ENCODE measurements at places on chromosomes 3 and 15.
A peak's percentile ranks its signal among the peaks of the same experiment; 100 is the strongest.

GRCh38 chr3:179324270-179324754 lies 1.5 kb downstream of the ZNF639 start:
- DNase-seq, result peak; percentile 37

GRCh38 chr3:44125246-44125645 lies 116.4 kb upstream of the TOPAZ1 start:
- no peak for DNase-seq

DNA sequence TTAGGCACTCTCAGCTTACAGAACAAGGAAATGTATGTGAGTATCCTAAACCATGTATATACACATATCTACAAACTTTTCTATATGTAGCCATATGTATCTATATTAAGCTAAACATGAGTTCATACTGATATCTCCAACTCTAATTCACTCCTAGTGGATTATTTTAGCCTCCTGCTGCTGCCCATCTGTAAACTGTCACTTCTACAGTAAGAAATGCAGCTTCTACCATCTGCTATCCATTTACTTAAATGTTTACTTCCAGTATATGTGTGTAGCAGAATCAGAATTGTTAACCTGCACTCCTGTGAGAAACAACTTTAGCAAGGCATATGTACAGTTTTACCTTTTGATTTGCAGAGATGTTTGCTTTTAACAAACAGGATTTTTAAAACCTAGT lies 478.5 kb upstream of the CBLB start:
- no peak for DNase-seq

- no peak for DNase-seq
Observed at GRCh38 chr3:48429960-48430707, at the start of gene PLXNB1. PLXNB1 (minus strand) TSS chr3:48430086; CDS start chr3:48424611, 5,475 bp downstream.

DNA sequence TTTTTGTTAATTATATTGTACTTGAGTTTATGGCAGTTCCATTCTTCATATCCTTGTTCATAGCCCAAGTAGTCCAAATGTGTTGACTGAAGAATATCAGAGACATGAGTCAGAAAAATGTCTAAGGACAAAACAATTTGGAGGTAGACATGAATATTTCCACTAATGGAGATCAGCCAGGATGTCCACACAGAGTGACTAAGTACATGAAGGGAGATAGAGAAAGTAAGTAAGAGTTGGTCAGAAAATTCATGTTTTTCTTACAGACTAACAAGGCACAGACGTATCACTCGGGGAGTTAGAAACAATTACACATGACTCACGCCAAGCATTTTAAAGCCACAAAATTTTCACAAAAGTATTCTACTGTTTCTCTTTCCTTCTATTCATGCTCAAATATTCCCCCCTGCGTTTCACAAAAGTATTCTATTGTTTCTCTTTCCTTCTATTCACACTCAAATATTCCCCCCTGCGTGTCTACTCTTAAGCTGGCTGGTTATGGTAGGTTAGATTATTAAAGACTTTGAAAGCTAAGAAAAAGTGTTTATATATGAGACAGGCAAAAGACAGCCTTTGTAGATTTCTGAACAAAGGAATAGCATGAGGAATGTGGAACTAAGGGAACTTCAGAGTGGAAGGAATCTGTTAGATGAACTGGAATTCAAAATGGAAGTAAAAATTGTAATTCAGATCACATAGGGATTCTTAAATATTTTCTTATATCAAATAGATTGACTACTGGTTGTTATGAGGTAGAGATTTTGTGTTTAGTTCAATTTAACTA lies 648.7 kb upstream of the CCDC54 start:
- no peak for DNase-seq

DNA sequence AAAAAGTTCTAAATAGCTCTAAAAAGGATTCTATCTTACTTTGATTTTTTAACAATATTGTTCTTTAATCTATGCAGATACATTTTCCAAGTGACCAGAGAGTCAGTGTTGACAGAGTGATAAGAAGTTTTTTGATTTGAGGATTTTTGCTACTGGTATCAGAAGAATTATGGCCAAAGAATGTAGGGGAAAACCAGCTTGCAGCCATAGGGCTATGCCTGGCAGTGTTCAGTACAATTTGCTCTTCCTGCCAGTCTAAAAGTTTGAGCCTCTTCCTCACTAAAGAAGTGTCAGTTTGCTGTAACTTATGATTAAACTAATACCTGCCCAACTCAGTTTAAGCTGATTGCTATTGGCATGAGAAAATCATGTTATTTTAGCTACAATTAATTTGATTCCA lies 35.3 kb upstream of the FSIP1 start:
- no peak for DNase-seq

All from CD8-positive, alpha-beta T cell (primary cell).